CD4-positive, alpha-beta T cell treated with Interleukin-4 for 1 hour (primary cell): ENCODE measurements at places on chromosomes 1 and 21.

DNA sequence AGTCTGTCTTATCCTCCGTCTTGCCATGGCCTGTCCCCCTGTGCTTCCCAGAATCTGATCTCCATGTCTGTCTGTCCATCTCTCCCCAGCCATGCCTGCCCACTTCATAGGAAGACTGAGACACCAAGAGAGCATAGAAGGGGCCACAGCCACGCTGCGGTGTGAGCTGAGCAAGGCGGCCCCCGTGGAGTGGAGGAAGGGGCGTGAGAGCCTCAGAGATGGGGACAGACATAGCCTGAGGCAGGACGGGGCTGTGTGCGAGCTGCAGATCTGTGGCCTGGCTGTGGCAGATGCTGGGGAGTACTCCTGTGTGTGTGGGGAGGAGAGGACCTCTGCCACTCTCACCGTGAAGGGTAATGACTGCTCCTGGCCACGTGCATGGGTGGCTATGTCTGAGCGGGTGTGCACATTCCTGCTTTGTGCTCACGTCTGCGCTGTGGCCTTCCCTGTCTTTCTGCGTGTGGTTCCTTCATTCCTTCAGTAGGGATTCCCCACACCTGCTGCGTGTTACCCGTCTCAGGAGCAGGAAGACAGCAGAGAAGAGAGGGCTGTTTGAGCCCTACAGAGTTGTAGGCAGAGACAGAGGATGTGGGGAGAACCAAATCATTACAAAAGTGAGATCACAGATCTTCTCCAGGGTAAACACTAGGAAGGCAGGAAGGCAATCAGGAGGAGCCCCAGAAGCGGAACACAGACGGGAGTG is 80.8 kb downstream of the OBSCN start:
- no peak for DNase-seq

DNA sequence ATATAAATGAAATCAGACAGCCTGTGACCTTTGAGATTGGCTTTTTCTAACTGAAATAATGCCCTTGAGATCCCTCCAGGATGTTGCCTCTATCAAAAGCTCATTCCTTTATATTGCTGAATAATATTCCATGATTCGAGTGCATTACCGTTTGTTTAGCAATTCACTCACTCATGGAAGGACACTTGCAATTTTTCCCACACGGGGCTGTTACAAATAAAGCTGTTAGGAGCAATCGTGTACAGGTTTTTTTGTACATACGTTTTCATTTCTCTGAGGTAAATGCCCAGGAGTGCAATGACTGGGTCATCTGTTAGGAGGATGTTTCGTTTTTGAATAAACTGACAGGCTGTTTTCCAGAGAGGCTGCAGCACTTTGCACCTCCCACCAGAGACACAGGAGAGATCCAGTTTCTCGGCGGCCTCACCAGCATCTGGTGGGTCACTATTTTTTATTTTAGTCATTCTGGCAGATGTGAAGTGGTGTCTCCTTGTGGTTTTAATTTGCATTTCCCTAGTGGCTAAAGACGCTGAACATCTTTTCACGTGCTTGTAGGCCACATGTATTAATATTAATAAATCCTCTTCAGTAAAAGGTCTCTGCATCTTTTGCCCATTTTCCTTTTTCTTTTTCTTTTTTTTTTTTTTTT is 11.0 kb downstream of the PRDM15 start:
- DNase-seq, result no peak

- no peak for DNase-seq
Observed at GRCh38 chr1:184824691-184825323, 70.1 kb upstream of the EDEM3 start.

GRCh38 chr1:1990222-1990621 is 13.4 kb downstream of the CFAP74 start:
- DNase-seq, result no peak

DNA sequence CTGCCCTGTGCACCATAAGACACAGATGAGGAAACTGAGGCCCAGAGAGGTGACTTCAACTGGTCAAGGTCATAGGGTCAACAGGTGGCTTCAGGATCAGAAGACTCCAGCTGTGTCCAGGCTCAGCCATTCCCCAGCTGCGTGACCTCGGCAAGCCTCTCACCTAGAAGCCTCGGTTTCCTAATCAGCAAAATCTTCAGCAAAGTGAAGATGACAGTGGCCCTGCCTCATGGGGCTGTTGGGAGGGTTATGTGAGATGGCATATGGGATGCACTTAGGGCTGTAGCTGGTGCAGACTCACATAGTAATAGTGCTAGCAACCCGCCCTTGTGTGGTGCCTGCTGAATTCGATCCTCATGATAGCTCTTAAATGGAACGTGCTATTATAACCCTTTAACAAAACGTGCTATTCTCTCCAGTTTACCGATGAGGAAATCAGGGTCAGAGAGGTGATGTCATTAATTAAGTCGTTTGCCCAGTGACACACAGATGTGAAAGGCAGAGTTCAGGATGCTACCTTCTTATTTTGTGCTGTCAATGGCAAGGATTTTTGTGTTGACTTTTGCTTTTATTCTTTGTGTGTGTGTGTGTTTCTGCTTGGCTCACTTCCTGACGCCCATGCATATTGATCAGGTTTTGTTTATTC is 472.9 kb downstream of the MATN1 start:
- no peak for DNase-seq

DNA sequence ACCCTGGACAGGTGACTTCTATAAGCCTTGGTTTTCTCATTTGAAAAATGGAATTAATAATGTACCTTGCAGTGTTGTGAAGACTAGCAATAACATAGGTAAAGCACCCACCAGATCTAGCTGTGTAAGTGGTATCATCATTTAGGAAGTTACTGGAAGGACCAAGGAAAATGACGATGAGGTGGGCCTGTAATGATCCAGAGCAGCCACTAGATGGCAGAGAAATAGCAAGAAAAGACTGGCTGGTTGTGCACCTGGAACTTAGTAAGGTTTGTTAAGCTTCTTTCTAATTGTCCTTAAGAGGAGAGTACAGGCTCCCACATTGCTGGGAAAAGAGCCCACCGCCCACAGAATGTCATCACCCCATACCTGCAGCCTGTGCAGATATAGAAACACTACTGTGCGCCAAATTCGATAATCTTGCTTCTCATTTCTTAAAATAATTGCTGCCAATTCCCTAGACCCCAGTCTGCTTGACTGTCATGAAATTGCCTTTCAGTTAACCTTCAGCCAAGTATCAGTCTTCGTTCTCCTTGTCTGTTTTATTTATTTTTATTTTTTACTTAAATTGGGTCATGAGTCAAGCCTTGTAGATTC is 37.2 kb downstream of the WNT4 start:
- peak; percentile 47 for DNase-seq

DNA sequence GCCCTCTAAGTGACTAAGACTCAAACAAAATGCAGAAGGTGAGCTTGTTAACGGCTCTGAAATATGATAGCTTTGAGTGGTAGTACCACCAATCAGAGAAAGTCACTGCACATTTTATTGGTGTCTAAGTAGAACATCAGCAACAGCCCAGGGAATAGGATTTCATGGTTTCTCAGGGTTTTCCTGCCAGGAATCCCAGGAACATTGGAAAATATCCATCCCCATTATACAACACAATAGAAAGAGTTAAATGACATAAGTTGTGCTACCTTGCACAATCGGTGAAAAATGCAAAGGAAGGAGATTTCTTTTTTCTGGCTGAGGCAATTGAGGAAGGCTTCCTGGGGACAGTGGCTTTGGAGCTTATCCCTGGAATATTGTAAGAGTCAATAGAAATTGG is 283.1 kb downstream of the HLX start:
- DNase-seq, result no peak
